ENCODE measurements at places on chromosomes 2 and 18.

DNA sequence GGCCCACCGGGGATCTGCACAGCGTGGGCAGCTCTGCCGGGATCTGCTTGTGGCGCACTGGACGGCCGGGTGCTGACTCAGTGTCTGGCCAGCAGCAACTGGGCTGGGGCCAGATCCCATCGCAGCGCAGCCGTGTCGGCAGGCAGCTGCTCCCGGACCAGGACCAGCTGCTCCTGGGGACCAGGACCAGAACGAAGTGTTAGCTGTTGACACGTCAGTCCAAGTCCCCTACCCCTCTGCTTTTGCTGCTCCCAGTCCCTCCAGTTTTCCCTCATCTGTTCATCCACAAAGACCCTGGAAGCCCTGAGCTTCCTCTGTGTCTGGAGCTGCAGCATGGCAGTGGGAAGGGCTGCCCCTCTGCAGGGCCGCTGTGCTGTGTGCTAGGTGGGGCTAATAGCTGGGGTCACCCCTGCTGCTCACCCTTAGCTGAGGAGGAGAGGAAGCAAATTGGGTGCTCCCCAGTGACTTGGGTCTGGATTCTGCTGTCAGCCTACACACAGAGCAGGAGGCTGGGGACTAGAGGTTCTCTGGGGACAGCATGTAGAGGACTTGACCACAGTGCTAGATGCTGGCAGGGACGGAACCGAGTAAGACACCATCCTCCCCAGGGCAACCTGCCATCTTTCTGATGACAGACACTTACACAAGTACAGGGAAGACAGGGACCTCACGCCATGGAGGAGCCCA lies 16.9 kb upstream of the KIF1A start:
- peak; percentile 21 for DNase-seq

DNA sequence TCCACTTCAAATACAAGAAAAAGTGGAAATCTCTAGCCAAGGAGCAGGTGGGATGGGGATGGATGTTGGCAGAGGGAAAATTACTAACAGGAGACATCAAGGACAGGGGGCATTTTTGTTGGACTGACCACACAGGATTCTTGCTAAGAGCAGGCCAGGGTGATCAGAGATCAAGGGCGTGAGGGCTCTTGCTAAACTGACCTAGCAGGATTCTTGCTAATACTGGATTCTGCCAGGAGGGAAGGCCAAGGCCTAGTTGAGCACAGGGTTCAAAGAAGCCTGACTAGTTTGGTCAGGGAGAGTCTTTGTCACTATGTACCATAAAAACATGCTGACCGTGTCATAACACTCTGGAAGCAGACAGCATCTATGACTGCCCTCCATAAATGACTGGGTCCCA lies 442.7 kb downstream of the PID1 start:
- DNase-seq, result no peak

DNA sequence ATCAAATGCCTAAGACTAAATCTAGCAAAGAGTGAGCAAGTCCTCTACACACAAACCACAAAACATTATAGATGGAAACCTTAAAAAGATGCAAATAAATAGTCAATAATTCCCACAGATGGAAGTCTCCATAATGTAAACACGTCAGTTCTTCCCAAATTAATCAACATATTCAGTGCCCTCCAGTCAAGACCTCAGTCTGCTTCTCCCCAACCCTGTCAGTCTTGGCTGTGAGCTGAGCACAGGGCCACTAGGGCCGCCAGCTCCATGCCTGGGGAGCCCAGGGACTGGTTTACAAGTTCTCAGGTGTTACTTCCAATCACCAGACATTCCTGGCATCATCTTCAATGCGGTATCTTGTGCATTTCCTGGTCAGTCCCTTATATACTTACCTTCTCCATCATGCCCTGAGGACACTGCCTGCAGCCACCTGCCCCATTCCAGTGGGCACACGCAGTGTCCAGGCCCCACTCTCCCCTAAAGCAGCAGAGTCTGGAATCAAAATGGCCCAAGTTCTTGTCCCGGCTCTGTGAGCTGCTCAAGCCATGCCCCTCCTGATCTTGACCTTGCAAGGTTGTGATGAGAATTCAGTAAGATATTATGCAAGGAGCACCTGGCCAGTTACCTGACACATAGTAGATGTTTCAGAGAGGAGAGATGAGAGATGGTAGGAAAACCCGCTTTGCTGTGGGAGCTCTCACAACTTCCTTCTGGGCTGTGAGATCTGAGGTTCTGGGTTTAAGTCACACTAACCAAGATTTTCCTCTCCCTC lies 207.9 kb upstream of the RAB6C start:
- DNase-seq, result no peak

- no peak for DNase-seq
These were observed 22.5 kb upstream of the SCYGR5 start for GRCh38 chr2:227643990-227644551.

DNA sequence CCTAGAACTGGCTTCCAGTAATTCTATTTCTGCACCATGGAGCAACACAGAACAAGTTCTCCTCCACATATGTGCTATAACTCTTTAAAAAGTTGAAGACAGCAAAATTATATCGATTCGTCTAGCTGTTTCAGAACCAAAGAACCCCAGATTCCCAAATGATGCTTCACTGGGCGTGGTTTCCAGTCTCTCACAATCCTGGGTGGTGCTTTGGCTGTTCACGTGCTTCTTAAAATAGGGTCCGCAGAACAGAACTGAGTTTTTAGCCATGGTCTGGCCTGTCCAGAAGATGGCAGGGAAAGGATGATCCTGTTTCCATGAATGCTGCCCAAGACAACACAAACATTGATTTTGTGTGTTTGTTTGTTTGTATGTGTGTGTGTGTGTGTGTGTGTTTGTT lies 37.6 kb upstream of the PARD3B start:
- peak; percentile 16 for DNase-seq

- DNase-seq, result no peak
These were observed 643.1 kb downstream of the CNTNAP5 start for GRCh38 chr2:124668161-124668560.

DNA sequence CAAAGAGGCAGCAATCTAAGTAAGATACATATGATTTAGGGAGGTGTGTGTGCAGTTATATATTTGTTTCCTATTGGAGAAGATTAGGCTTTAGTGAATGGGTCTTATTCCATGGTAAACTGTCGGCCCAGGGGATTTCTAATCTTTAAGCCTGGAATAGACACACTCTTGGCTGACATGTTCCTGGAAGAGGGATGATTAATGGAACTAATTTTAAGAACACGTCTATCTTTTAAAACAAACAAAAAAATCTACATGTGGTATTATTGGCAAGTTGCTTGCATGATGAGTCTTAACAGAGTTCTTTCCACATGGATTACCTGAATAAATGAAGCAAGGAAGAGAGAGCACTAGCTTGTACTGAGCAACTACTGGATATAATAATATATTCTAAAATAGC lies 114.2 kb upstream of the NT5C1B start:
- no peak for DNase-seq

Measured in A172 (cell line).